ENCODE measurements at places on chromosomes 5 and 9. TPM values are rescaled to one million over a fixed set of nuclear protein-coding genes. Genes with fewer than 3 reads are reported as not detected.
A peak's percentile ranks its signal among the peaks of the same experiment; 100 is the strongest.

- no peak for DNase-seq
These were observed 87.1 kb upstream of the TLX3 start for GRCh38 chr5:171221916-171222315.

- no peak for DNase-seq
These were observed 19.8 kb upstream of the HEXB start for GRCh38 chr5:74665273-74665672.

DNA sequence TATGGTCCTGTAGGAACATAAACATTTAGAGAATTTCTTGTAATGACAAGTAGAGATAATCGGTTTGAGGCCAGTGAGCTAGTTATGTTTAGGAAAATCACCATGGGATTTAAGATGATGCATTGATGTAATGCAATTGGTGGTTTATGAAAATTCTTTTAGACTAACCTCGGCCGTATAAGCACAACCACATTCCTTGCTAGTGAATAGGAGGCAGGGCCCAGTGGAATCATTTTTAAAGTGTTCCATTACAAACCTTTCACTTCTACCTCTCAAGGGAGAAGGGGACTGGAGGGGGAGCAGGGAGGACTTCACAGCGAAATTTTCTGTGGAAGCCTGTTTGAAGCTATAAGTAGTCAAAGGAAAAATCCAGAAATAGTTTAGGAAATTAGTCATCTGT lies 71.8 kb upstream of the NFIL3 start:
- DNase-seq: peak; percentile 28

GRCh38 chr5:97839341-97840086 lies 656.5 kb upstream of the RIOK2 start:
- peak; percentile 50 for DNase-seq

TAF11L5 gene
- total RNA-seq: not detected

- no peak for DNase-seq
These were observed 580.2 kb upstream of the PTPRD start for GRCh38 chr9:11192993-11193392.

- peak; percentile 84 for DNase-seq
These were observed 512.2 kb upstream of the TNC start for GRCh38 chr9:115629879-115630840.

- DNase-seq: no peak
These were observed 23.1 kb upstream of the MED10 start for GRCh38 chr5:6401410-6401809.

- DNase-seq: no peak
These were observed 90.1 kb upstream of the RASEF start for GRCh38 chr9:83153030-83153429.

- peak; percentile 22 for DNase-seq
These were observed 111.8 kb downstream of the CARTPT start for GRCh38 chr5:71830681-71831539.
